ENCODE measurements at places on chromosomes 16 and 17.

DNA sequence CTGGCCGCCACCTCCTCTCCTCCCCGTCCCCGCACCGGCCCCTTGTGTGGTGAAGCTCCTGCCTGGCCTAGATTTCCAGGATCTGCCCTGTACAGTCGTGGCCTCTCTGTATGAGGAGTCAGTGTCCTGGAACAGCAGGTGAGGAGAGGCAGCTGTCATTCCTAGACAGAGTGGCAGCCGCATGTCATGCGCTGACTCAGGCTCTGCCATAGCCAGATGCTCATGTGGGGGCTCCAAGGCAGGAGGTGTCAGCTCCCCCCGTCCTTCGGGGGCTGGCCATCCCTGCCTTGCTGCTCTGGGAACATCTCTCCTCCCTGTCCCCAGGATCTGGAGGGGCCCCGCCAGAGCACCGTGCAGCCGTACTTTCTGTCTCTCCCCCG, 60.4 kb downstream of the BAIAP2 start:
- no peak for DNase-seq

GRCh38 chr16:75109732-75110243, 6.8 kb downstream of the LDHD start:
- DNase-seq, result no peak

GRCh38 chr17:5511401-5512225, 25.2 kb downstream of the MIS12 start:
- no peak for DNase-seq

DNA sequence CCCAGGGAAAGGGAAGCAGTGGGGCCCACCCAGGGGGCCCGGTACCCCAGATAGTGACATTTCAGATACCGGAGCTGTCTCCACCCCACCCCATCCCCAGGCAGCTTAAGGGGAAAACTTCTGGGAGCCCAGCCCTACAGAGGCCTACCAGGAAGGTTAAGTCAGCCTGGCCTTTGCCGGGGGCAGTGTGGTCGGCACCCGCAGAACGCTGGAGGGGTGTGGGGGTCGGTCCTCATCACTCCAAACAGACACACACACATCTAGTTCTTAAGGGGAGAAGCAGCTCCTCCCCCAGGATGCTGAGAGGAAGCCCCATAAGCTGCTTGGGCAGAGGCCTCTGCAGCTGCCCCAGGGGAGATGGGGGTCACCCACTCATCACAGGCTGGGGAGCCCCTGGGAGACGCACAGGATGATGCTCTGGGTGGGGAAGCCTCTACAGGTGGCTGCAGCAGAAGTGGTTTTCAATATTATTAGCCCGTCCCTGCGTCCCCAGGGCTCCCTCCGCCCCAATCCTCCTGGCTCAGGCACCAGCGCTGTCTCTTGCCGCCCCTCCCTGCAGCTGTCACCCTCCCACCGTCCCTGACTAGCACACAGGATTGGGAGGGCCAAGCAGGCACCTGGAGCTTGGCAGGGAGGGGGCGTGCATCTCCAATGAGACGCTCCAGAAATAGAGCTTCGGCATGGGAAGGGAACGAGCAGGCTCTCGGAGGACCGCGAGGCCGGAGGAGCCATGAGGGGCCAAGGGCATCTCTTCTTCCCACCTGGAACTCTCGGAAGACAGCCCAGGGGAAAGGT, 1.4 kb upstream of the ABR start:
- no peak for DNase-seq

GRCh38 chr17:39084558-39084957, 66.9 kb downstream of the PLXDC1 start:
- no peak for DNase-seq

Measured in cortex of kidney (tissue), 1 donor.